ENCODE measurements at places on chromosomes 12 and 14. TPM values are rescaled to one million over a fixed set of nuclear protein-coding genes. Genes with fewer than 3 reads are reported as not detected.

The ZNF891 gene
- 1.4 TPM for total RNA-seq

The UTP20 gene
- 18.3 TPM for total RNA-seq

The KCNH5 gene
- not detected for total RNA-seq

The IGF1 gene
- total RNA-seq, result 0.88 TPM

The PLCZ1 gene
- total RNA-seq, result not detected
